Stimulated activated CD4-positive, alpha-beta T cell treated with anti-CD3 and anti-CD28 coated beads, TNF-alpha, amount 100 ng/mL, for 4 hours (primary cell): ENCODE measurements at places on chromosomes 16 and 17.
A peak's percentile ranks its signal among the peaks of the same experiment; 100 is the strongest.

DNA sequence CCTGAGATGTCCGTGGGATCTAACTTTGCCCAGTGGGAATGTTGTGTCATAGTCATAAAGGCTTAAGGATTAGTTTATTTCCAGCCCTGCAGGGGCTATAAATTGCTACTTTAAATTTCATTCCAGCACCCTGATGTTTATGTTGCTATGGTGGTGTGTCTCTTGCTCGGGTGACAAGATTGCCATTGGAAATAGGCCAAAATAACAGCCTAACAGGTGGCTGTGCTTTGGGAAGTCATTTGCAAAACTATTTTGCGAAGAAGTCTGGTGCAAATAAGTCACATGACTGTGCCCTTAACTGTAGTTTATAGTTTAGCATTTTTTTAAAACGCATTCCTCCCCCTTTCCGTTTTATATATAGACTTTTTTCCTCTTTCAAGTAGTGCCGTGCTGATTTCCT is 23.1 kb downstream of the PITPNC1 start:
- DNase-seq, result no peak

DNA sequence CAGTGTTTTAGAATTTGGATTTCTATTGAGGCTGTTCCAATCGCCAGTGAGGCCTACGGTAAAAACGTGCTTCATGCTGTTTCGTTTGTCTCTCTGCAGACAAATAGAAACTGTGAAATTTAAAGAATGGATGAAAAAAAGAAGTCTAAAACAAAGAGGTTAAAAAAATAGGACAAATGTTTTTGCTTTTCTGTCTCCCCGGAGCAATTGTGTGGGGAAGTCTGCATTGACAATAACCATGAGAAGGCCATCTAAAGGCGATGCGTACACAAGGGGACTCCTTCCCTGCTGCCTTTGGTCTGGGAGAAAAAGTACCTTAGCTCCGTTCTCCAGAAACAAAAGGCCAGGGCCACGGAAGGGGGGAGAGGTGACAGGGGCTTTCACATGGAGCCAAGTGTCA is 4.6 kb upstream of the ZFHX3 start:
- DNase-seq, result no peak

- no peak for DNase-seq
These were observed 53.1 kb upstream of the ATP2A3 start for GRCh38 chr17:4017377-4017776.

GRCh38 chr17:3989041-3989886 is 25.0 kb upstream of the ATP2A3 start:
- no peak for DNase-seq

DNA sequence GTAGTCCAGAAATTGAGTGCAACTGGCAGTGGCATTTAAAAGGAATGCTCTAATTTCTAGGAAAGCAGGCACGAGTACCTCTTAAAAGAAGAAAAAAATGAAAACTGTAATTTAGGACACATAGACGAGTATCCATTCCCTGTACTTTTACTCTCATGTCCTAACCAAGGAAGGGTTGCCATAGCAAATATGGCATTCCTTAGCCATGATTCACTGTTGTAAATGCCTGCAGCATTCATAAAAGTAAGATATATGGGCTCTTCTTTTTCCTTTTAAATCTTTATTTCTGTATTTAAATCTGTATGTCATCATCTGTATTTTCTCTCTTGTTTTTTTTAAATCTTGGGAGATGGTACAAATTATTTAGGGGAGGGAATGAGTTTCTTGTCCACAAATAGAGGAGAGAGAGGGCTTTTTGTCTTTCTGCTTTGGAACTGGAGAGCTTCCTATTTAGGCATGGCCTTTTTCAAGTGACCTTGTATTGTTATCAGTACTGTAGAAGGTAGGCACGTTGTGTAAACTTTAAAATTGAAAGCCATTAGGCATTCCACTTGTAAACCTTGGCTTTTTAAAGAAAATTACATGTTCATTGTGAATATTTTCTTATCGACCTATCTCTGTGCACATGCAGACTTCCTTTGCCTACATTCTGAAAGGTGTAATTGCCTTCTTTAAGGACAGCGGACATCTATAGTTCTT is 50.0 kb downstream of the TENT4B start:
- DNase-seq, result no peak

DNA sequence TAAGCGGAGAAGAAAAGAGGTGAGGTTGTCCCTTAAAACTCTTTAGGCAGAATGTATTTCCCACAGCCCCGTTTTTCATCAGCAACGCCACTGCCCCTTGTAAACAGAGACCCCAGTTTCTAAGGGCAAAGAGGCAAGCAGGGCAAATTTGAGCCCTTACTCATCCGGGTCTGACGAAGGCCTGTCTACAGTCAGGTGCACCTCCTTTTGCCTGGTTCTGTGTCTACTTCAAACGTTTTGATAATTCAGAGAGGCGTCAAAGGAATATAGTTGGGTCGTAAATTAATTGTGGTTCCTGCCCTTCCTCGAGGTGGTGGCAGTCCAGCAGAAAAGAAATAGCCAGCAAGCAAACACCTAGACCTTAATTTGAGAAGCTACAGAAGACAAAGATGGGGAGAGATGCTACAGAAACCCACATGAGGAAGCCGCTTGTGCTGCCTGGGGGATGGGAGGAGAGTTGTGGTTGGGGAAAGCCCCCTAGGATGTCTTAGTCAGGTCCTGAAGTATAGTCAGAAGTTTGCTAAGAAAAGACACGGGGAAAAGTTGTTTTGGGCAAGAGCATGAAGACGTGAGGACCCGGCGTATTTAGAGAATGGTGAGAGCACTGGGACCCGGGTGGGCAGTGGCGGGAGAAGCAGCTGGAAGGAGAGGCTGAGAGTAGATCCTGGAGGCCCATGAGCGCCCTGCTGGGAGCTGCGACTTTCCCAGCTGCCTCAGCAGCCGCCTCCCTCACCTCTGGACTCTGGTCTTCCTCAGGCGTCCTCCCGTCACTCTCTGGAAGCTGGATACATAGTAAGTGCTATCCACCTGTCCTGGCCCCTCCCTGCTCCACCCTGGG is 2.4 kb downstream of the FBRS start:
- DNase-seq, result peak; percentile 67
